ENCODE measurements at places on chromosomes 4 and X. TPM values are rescaled to one million over a fixed set of nuclear protein-coding genes. Genes with fewer than 3 reads are reported as not detected.

DNA sequence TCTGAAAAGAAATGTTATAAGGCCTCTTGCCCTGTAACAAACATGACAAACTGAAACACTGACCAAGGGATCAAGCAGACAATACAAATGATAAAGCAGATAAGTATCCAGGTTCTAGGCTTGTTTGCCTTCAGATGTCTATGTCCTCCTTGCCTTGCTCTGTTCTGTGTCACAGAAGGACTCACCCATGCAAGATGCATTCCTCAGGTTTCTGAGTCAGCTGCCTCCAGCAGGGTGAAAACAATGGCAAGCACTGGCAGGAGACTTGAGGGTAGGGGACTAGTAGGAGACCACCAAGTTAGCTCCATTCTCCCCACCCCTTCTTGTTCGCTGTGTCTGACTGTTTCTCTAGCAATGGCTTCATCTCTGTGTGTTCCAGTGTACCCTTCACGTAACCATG lies 76.6 kb upstream of the CXXC4 start:
- DNase-seq: no peak

DNA sequence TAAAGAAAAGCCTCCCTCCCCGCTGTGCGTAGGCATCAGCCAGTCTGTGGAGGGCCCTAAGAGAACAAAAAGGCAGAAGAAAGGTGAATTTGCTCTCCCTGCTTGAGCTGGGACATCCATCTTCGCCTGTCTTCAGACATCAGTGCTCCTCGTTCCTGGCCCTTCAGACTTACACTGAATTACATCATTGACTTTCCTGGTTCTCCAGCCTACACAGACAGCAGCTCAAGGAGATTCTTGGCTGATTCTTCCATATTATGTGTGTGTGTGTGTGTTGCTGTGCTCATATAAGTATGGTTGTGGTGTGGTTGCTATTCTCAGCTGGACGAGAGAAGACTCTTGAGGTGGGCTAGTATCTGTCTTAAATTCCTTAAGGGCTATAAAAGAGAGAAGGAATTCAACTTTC lies 35.5 kb upstream of the CD99L2 start:
- DNase-seq: no peak

Gene EGF
- 16.4 TPM for polyA plus RNA-seq

DNA sequence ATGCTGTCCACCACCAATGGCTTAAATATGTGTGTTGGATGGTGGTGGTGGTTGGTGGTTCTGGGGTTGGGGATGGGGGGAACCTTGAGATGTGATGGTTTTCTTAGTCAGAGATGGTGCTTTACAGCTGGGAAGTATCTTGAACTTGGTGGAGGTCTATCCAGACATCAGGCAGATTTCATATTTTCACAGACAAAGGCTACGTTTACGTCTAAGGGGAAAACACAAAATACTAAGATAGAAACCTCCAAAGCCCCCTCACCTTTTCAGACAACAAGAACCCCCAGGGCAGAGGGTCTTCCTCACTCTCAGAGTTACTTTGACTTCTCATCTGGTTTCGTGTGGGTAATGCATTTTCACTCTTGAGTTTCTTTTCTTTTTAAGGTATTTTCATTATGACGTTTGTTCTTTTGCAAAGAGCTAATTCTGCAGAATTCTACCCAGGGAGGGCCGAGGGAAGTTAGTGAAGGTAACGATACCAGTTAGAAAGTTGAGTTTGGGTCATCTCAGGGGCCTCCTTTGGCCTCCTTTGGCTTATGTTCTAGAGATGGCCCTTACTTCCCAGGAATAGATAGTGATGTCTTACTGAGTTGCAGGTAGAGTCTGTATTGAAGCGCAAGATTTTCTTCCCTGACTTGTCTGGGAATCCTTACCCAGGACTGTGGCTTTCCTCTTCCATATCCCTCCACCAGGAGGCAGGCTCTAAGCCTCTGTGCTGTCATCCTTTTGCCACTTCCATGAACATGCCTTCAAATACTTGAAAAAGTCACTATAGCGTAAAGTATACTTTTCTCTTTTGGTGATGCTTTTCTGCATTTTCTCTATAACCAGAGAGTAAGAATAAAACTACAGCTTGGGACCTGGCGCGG lies 31.9 kb downstream of the RHOH start:
- DNase-seq: no peak

GRCh38 chrX:119045884-119046283 lies 26.9 kb upstream of the CT47C1 start:
- DNase-seq: no peak

Gene SLC49A3
- 19.1 TPM for polyA plus RNA-seq

DNA sequence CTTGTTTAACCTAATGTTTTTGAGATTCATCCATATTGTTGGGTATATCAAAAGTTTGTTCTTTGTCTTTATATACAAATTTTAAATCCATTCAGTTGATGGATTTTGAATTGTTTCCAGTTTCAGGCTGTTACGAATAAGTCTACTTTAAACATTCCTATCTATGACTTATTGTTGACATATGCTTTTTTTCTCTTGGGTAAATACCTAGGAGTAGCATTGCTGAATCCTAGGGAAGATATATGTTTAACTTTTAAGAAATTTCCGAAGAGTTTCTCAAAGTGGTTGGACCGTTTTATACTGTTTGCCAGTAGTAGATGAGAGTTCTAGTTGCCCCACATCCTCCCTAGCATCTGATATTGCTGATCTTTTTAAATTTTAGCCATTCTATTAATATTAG lies 60.9 kb upstream of the IL13RA1 start:
- no peak for DNase-seq

DNA sequence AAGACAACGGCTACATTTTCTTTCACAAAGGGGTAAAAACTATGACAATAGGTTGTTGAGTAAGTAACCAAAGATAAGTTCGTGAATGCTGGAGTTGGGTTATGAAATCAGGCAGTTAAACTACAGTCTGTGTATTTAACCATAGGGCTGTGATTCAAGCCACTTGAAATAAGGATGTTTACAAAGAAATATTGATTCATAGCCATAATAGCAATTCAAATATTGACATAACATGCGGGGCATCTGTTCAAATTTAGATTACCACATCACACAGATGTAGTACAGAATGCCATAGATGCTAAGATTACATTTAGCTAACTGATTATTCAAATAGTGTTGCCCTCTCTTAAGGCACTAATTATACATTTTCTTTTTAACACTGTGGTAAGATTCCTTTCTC lies 364.1 kb downstream of the FSTL5 start:
- DNase-seq: no peak

Gene DCHS2
- polyA plus RNA-seq: 3.0 TPM

Gene IL21
- polyA plus RNA-seq: not detected

GRCh38 chr4:152785639-152786615 lies 6.2 kb downstream of the ARFIP1 start:
- no peak for DNase-seq

DNA sequence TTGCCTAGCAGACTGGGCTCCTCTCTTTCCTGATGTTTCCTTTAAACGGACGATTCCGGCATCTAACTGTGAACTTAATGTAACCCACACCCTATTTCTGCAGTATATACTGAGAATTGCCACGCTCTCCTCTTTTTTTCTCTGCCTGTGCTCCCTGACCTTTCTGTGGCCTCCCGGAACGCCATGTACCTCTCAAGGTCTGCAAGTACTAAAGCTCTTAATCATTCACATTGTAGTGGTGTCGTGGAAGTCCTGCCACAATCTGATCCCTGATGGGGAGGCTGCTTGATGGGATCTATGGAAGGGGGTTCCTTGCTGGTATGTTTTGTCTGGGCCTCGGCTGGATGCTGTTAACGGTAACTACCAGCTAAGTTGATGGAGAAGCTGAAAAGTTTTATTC lies 302.9 kb upstream of the EPHA5 start:
- DNase-seq: no peak

DNA sequence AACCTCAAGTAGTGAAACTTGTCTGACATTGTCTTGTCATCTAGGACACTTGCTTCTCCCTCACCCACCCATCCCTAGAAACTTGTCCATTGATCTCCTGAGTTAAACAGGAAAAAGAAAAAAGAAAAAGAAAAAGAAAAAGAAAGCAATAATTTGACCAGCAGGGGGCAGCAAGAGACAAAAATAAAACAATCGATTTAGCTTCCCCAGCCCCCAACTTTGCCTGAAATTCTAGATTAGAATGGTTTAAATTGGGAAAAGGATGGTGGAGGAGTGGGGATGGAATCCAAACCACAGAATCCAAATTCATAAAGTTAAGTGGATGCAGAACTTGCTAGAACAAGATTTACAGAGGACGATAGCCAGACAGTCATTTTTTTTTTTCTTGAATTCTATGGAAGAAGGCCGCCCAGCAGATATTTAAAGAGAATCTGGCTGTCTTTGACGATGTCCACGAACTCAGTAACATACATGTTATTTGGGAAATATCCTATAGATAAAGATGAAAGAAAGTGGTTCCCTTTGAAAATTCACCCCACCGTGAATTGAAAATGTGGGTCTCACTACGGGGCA lies 282.9 kb downstream of the USP46 start:
- DNase-seq: peak; percentile 75

DNA sequence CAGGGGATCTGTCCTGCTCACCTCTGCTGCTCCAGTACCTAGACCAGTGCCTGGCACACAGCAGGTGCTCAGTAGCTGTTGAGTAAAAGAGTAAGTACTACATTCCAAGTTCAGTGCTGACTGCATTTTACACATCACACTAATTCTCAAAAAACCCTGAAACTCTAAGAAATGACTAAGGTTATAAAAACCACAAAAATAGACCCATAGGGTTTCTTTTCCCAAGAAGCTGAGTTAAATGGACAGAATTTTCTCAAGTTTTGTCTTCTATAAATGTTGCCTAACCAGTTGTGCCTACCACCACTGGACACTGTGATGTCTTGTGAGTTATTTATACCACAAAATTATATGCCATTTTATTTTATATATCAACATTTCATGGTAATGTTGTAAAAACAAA lies 78.9 kb upstream of the RXFP1 start:
- no peak for DNase-seq

Gene SYNPO2
- polyA plus RNA-seq: 155 TPM

Gene ADD1
- 205 TPM for polyA plus RNA-seq

GRCh38 chr4:8898419-8898818 lies 26.8 kb upstream of the HMX1 start:
- DNase-seq: peak; percentile 71

DNA sequence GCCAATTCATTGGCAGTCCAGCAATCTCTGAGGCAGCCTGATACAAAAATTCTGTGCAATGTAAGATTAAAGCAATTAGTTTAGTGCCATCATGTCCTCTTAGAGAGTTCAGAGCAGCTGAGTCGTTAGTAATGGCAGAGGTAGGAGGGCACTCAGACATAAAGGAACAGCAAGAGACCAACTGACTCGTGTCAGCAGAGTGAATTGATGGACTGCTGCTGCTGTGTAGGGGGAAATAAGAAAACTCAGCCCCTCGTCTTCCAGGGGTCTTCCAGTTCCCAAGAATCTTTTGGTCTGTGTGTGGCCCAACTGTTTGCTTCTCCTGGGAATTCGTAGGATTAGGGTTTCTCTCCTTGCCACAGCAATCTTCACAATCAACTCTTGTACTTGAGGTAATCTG lies 100.9 kb downstream of the TTC29 start:
- DNase-seq: no peak

Gene JADE1
- polyA plus RNA-seq: 30.8 TPM

DNA sequence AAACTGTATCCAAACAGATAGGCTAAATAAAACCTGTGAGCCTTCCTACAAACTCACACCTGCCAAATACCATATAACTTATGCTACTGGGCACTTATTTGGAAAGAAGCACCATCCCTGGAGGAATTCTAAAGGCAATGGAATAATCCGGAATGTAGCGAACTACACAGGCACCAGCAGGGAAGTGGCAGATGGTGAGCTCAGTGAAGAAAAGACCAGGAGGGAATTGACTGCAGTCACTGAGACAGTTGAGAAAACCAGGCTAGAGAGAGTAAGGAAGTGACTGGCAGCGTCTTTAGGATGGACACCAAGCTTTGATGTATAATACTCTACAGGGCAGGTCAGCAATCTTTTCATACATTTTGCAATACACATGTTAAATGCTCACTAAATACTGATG lies 16.3 kb downstream of the NDNF start:
- no peak for DNase-seq

Gene ITIH6
- polyA plus RNA-seq: 0.80 TPM

DNA sequence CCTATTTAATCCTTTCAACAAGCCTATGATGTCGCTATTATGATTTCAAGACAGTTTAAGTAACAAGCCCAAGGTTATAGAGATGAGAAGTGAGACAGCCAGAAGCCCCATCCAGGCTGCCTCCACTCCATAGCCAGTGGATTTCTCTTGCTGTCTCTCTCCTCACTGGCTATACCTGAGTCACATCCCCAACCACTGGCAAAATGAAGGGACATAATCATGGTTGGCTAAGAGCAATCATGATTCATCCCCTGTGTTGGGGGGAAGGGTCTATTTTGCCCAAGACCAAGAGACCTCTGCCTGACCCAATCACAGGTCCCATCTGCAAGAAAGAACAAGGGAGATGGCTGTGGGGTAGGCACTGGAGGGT lies 334.9 kb upstream of the GATB start:
- no peak for DNase-seq

DNA sequence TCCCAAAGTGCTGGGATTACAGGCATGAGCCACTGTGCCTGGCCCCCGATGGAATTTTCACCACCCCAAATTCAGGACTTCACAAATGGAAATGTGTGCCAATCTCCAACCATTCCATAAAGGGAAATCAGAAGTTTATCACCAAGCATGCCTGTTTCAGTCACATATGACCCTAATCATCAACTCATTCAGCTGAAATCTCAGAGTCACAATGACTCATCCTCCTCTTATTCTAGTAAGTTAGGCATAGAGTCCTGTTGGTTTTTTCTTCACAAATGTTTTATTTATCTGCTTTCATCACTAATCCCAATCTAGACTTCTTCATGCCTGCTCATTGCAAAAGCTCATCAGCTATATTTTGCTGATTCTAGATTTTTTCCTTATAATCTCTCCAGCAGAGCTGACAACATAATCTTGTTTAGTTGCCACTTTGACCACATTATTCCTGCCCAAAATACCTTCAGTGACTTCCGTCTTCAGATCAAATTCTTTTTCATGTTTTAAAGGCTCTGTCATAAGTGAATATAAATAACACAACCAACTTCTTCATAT lies 83.3 kb downstream of the SLC7A11 start:
- DNase-seq: no peak

- no peak for DNase-seq
Measured at GRCh38 chrX:56920338-56920997, 74.9 kb downstream of the SPIN3 start.
